Pulmonary artery endothelial cell (primary cell): ENCODE measurements at places on chromosomes 13 and 19. TPM values are rescaled to one million over a fixed set of nuclear protein-coding genes. Genes with fewer than 3 reads are reported as not detected.

GRCh38 chr19:10408511-10409283 lies 5.4 kb upstream of the CDC37 start:
- DNase-seq, result no peak

GRCh38 chr13:20679879-20680278 lies 23.6 kb upstream of the IL17D start:
- no peak for DNase-seq

- no peak for DNase-seq
Observed at GRCh38 chr13:37365496-37365895, 233.1 kb downstream of the POSTN start.

GRCh38 chr19:27741236-27741635 lies 1471.7 kb downstream of the UQCRFS1 start:
- DNase-seq, result no peak

- no peak for DNase-seq
Observed at GRCh38 chr13:111489301-111489700, 168.9 kb downstream of the TEX29 start.

DNA sequence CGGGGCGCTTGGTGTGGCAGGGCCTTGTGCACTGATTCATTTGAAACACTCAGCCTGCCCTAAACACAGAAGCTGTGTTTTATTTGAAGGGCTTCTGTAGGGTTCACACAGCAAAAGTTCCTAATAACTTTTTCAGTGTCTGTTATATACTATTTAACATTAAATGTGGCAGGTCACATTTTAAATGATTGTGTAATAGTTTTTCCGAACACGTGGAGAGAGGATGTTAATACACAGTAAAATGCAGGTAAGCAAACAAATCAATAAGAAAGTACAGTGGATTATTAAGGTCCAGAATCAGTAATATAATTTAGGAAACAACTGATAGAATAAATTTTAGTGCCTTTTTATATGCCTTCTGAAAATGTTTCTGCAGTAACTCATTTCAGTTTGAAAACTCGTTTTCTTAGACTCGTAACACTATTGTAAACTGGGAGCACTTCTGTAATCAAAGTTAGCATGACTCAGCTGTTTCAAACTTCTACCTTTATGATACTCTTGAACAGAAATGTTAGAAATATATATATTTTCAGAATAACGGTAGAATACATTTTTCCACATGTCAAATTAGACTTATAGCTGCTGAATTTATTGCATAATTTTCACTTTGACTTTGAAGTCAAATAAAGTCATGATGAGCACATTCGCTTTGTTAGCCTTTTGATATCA lies 70.1 kb downstream of the GGACT start:
- DNase-seq, result no peak

DNA sequence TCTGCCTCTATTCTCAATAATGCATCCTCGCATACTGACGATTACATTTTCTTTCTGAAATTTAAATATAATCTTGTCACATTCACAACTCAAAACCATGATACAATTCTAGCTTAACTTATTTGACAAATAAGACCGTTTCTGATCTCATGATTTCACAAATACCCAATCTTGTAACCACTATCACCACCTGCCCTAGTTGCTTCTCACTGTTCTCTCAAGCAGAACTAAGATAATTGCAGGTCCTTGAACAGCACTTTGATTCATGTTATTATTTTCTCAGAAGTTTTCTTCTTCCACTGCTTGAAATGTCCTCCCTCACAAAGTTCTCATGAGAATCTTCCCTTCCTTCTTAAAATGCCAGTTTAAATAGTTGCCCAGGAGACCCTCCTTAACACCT lies 211.4 kb downstream of the PCDH9 start:
- DNase-seq, result no peak

DNA sequence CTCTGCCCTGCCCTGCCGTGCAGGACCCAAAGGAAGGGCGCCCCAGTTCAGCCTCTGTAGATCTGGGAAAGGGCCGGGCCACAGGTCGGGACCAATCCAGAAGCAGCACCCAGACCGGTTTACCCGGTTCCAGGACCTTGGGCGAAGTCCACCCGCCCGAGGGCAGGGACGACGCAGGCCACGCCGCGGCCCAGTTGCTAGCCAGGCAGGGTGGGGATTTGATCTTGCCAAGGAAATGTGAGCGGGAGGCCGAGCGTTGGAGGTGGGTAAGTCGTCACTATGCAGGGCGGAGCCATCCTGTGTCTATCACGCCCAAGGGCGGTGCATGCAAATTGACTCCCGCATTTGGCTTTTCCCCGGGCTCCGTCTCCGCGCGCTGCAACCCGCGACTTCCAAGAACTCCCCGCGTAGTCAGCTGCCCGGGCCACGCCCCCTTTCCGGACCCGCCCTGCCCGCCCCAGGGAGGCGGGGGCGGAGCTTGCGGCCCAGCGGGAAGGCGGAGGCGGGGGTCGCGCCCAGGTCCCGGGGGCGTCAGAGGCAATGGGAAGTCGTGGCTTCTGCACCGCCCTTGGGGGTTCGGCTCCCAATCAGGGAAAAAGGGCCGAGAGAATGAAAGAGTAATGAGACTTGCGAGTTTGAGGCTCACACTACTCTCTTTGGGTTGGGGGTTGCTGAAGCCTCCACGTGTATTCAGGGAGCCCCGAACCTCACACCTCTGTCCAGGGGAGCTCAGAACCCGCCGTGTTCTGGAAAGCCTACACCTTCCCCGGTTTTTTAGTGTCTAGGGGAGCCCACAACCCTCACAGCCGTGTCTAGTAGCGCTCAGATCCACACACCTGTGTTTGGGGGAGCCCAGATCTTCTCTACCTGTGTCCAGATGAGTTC lies 12.8 kb downstream of the IER2 start:
- peak; percentile 95 for DNase-seq

GRCh38 chr19:30441011-30441410 lies 68.8 kb downstream of the ZNF536 start:
- no peak for DNase-seq

GRCh38 chr19:10872546-10873107 lies 1.3 kb downstream of the CARM1 start:
- DNase-seq, result no peak

DNA sequence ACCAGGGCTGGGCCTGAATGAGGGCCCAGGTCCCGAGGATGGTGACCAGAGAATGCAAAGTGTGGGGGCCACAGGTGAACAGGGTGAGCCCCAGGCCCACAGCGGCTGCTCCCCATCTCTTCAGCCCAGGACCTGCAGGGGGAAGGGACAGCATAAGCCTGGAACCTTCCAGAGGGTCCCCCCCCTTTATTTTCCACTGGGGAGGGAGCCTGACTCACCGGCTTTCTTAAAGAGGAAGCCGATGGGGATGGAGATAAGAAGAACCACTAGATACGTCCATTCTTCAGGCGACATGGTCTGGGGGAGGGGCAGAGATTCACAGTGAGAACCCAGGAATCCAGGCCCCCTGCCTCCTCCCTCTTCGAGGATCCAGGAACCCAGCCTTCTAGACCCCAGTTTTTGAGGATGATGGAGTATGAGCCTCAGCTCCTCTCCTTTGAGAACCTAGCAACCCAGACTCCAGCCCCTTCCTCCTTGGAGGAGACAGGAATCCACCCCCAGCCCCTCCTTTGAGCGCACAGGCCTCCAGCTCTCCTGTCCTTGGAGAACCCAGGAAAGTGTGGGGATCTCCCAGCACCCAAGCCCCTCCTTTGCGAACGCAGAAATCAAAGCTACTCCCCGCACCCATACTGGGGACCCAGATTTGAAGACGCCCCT lies 1.0 kb downstream of the MBOAT7 start:
- peak; percentile 62 for DNase-seq

The GRK1 gene
- total RNA-seq, result not detected in 2 replicates

The TNFRSF19 gene
- 0.07 and 0.53 TPM in 2 replicates for total RNA-seq

The REEP6 gene
- 0.53 and 0.60 TPM in 2 replicates for total RNA-seq

The TEX26 gene
- total RNA-seq, result not detected in 2 replicates

The PTPRH gene
- total RNA-seq, result 0.46 and 1.2 TPM in 2 replicates

The CLDND2 gene
- not detected in 2 replicates for total RNA-seq

The SOX1 gene
- total RNA-seq, result not detected in 2 replicates
